AML-193 (cell line): ENCODE measurements at places on chromosomes 4 and X.

DNA sequence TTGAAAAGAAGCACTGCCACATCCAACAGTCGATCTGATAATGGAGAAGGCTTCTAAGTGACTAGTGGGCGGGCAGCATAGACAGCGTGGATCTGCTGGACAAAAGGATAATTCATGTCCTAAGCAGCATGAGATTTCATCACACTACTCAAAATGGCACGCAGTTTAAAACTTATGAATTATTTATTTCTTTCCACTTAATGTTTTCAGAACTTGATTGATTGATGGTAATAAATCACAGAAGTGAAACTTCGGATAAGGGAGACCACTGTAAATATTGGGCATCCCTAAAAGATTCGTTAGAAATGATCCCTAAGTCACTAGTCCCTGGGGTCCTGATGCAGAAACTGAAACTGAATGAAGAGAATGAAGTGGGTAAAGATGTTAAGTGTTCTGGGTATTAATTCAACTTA, 93.0 kb upstream of the ANK2 start:
- DNase-seq, result no peak

DNA sequence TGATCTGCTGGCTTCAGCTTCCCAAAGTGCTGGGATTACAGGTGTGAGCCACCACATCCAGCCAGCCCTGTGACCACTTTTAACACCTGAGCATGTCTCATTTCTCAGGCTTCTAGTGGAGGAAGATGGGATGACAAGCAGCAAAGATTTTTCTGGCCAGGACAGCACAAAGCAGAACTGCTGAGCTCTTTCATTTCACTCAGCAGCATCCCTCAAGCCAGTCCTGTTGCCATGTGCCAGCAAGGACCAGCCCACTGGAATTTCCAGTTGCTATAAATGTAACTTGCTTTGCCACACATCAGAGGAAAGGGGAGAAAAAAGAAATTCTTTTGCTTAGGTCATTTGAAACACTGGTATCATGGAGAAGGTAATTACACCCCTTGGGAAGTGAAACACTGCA, 75.9 kb downstream of the SLC9A7 start:
- DNase-seq, result no peak

- no peak for DNase-seq
These were observed 31.8 kb upstream of the CYP4V2 start for GRCh38 chr4:186159613-186160012.

DNA sequence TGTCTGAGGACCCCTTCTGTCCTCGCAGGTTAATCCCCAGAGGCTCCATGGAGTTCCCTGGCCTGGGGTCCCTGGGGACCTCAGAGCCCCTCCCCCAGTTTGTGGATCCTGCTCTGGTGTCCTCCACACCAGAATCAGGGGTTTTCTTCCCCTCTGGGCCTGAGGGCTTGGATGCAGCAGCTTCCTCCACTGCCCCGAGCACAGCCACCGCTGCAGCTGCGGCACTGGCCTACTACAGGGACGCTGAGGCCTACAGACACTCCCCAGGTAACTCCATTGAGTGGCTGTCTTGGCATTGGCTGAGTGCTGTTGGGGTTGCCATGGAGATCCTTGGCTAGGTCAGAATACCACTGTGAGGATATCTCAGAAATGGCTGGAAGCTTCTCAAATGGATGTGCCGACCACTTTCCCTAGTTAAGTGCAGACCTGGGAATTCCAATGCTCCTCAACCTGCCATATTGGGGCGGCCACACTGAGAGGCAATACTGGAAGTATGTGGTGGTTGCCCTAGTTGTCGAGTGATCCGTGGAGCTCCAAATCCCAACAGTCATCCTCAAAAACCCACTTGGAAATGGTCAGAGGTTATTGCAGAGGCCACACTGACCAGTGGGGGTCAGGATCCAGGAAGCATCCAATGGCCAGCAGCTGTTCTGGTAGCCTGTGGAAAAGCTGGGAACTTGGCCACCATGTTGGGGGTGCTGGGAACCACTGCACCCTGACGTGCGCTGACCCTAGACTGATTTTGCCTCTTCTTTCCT, 4.9 kb downstream of the GATA1 start:
- no peak for DNase-seq

DNA sequence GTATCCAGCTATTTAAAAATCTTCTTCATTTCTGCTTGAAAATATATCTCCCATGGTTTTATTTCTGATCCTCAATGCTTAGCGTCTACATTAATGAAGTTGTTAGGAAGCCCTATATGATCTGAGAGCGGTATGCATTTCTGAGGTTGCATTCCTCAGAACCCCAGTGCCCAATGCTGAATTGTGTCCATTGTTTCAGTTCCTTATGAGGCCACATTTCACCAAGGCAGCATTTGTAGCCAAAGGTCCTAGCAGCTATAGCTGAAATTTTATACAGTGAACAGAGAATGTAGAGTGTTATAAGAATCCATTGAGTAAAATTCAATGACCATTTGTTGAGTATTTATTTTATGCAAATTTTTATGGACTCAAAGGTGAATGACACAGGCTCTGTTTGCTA, 209.5 kb downstream of the PCDH7 start:
- DNase-seq, result no peak

DNA sequence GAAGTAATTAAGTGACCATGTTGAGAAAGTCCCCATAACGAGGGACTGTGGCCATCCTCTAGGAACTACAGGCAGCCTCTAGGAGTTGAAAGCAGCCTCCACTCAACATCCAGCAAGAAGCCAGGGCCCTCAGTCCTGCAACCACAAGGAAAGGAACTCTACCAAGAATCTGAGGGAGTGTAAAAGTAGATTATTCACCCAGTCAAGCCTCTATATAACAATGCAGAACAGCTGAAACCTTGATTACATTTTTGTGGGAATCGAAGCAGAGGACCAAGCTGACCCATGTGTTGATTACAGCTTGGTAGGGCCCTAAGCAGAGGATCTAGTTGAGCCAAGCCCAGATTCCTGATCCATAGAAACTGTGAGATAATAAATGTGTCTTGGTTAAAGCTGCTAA, 17.1 kb downstream of the RPS6KA6 start:
- DNase-seq, result no peak
